Activated naive CD4-positive, alpha-beta T cell treated with Interleukin-2 at 50 U/mL for 16 hours (primary cell): ENCODE measurements at places on chromosomes 2 and 18.

DNA sequence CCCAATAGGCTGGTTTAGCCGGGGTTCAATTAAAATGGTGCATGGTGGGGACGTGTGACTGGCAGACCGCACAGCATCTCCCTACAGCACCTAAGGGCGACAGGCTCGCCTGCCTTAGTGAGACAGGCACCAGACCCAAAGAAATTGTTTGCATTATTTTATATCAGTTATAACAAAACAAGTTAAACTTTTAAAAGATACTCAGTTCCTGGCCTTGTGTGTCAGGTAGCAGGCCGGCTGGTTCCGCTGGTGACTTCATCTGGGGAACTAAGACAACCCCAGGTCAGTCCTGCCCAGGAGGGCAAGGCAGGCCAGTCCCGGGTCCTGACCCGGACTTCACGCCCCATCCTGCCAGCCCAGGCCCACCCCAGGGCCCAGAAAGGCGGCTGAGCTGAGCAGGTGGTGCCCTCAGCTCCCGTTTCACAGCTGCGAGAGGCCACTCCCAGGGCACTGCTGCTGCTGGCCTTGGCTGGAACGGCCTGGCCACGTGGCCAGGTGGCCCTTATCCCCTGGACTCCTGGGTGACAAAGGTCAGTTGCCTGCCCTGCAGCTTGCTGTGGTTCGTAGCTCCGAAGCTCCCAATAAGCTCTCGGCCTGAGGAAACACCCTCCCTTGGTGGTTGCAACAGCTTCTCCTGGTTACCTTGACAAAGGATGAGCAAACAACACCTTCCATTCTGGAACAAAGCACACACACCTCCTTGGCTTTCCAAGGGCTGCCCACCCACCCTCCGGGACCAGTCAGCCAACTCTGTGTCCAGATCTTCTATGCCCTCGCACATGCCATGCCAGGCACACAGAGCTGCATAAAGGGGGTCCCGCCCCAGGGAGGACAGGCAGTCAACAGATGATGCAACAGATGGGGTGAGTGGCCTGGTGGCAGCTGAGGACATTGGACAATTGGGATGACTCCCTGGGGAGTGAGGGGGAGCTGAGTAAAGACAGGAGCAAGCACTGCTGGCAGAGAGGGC is 11.3 kb upstream of the AGXT start:
- DNase-seq = no peak

GRCh38 chr2:54638103-54638502 is 85.4 kb upstream of the EML6 start:
- DNase-seq = no peak

GRCh38 chr2:217505303-217505702 is 497.5 kb downstream of the TNS1 start:
- DNase-seq = no peak

- no peak for DNase-seq
Measured at GRCh38 chr2:15594291-15595256, 2.9 kb downstream of the DDX1 start.

- no peak for DNase-seq
Measured at GRCh38 chr2:3340144-3340543, 37.5 kb downstream of the EIPR1 start.

- no peak for DNase-seq
Measured at GRCh38 chr2:12719400-12720277, 2.9 kb downstream of the TRIB2 start.

DNA sequence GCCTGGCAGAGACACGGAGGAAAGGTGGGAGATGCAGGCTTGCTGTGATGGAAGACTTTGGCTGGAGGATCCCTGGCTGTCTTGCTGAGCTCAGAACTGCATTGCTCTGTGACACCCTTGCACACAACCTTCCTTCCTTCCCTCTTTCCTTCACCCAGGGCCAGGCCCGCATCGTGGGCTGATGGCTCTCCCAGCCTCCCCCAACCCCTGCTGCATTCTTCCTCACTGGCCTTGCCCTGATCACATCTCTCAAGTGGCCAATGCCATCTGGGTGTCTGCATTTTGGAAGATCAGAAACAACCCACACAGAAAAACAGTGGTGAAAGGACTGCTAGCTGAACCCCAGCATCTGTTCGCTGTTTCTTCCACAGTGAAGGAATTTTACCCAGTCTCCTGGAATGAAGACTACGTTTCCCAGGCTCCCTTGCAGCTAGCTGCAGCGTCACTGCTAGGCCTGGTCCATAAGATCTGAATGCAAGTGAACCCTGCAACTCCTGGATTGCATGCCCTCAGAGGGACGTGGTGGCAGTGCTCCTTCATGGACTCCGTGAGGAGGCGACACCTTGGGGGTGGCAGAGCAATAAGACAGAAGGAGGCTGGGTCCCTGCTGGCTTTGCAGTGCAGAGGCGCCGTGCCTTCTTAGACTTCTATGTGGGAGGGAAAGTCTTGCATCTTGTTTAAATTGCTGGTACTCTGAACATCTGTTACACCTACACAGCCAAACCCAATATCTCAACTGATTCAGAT is 78.9 kb upstream of the YWHAQ start:
- peak; percentile 14 for DNase-seq

GRCh38 chr2:146642066-146642465 is 1202.8 kb upstream of the ACVR2A start:
- DNase-seq = no peak

DNA sequence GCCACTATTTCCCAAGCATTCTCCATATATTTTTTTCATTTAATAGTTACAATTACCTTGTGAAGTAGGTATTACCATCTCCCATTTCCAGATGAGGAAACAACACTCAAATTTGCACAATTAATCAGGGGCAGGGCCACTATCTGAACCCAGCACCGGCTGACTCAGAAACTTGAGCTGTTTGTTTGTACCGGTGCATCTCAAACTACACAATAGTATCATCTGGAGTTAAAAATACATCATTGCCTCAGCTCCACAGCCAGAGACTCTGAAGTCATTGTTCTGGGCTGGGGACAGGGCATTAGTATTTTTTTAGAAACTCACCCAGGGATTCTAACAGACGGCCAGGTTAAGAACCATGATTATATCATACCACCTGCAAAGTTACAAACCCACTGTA is 55.9 kb downstream of the CDCA7 start:
- no peak for DNase-seq

GRCh38 chr18:62738639-62739038 is 23.3 kb downstream of the PHLPP1 start:
- DNase-seq = no peak

GRCh38 chr2:239302808-239303557 is 97.8 kb downstream of the HDAC4 start:
- no peak for DNase-seq

DNA sequence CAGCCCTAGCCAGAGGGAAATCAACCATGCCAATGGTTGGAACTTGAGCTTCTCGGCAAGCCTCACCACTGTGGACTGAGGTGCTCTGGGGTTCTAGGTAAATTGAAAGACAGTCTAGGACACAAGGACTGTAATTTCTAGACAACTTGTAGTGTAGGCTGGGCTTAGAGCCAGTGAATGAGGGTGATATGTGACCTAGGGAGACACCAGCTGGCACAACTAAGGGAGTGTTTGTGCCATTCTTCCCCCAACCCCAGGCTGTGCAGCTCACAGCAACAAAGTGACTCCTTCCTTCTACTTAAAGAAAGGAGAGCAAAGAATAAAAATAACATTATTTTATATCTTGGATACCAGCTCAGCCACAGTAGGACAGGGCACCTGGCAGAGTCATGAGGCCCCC is 1690.7 kb upstream of the TMEFF2 start:
- DNase-seq = no peak
